NCI-H1436 treated with DMSO at 0.1 percent for 48 hours (cell line): ENCODE measurements at places on chromosomes 4 and X.

DNA sequence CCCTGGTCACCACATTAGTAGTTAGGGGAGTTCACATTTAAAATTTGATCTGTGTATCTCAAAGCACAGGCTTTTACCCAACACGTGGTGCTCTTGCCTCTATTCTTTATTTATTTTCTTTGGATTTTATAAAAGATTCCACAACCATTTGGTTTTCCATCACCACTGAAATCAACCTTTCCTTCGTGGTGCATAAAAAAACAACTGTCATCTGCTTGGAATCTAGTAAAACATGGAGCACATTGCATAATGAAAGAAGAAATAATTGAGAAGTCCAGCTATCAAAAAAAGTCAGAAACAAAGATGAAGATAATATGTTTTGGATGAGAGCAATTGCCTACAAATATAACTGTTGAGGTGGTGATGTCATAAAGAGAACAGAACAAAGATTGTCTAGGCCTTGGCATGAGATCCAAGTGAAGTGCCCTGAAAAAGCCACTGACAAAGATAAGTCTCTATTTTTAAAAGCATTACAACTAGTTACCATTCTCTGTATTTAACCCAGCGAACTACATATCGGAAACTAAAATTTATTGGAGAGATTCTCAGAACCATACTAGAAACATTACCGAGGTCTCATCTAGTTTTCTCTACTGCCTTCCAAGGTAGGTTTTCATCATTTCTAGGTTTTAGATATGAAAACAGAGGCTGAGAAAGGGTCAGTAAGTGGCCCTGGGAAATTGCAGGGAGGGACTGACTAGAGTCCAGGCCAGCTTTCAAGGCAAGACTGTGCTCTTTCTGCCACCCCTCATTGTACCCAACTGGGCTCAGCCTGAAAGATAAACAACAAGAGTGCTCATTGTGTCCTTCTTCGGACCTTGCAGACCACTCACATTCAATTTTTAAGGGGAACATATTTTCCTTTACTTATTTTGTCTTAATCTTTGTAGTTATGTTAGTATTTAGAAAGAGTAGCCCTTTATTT lies 127.3 kb downstream of the MAD2L1 start:
- no peak for DNase-seq

DNA sequence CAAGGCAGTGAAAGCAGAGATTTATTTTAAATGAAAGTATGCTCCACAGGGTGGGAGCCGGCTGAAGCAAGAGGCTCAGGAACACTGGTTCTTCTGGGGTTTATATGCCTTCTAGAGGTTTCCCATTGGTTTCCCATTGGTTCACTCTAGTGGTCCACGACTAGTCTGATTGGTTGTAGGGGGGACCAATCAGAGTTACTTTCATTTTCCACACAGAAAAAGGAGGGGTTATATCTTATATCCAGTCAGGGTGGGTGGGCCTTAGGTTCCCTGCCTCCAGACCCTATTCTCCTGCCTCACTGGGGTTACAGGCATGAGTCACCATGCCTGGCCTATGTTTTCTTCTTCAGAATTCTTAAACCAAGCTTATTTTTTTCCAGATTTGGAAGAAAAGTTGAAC lies 101.6 kb downstream of the KLHL8 start:
- no peak for DNase-seq

DNA sequence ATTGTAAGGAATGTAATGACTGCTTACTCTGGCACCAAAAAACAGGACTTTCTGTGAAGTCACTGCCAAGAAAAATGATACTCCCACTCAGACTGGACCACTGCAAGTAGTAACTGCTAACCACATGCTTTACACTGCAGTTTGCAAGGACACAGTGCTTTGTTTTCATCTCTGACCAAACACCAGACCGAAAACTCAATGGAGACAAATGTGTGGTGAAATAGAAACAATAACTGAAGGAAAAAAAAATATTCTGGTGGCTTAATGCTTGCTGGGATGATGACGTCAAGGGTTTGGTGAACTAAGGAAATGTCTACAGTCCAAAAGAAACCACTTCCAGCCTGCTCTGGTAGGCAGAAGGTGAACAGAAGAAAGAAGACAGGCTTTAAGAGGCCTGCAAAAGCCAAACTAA lies 13.2 kb downstream of the GPC4 start:
- DNase-seq = no peak

DNA sequence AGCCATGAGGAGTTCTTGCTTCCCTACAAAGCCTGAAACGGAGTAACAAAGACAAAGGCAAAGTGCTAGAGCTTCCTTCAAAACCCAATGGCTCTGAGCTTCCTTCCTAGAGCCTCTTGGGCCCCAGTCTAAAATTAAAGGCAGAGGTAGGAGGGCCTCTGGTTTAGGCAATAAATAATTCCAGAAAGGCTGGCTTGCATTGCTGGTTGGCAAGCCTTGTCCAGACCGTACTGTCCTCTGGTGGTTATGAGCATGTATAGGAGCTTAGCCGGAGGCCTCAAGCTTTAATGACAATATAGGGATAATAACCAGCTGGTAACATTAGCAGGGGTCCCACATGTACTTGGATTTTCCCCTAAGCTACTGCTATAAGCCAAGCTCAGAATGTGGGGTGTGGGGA lies 237.3 kb downstream of the AR start:
- DNase-seq = no peak
